ENCODE measurements at places on chromosomes 16 and 17. TPM values are rescaled to one million over a fixed set of nuclear protein-coding genes. Genes with fewer than 3 reads are reported as not detected.

ZSCAN10 gene
- 0.15 TPM for total RNA-seq

NPIPA2 gene
- 0.71 TPM for total RNA-seq

MGAT5B gene
- 0.40 TPM for total RNA-seq

ITGA2B gene
- not detected for total RNA-seq

Data from CD8-positive, alpha-beta memory T cell (primary cell).